ENCODE measurements at places on chromosomes 7 and 10.
A peak's percentile ranks its signal among the peaks of the same experiment; 100 is the strongest.

GRCh38 chr7:73811760-73812168 is 19.0 kb upstream of the CLDN4 start:
- no peak for DNase-seq

GRCh38 chr7:127845522-127846214 is 185.6 kb downstream of the LRRC4 start:
- peak; percentile 38 for DNase-seq

DNA sequence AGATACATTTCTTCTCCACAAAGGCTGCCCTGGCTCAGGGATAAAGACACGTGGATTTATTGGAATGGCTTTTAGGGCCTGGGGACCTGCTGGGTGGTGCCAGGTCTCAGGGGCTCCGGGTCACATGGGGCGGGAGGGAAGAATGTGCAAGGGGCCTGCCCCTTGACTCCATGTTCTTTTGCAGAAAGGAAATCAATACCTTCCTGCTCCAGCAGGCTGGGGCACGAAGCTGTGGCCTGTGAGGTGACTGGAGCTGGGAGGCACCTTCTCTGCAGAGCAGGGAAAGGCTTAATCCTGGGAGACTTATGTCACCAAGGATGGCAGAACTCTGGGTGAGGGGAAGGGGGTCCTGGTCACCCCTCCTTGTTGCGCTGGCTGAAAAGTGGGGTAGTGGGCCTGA is 42.3 kb upstream of the GNA12 start:
- DNase-seq, result no peak

DNA sequence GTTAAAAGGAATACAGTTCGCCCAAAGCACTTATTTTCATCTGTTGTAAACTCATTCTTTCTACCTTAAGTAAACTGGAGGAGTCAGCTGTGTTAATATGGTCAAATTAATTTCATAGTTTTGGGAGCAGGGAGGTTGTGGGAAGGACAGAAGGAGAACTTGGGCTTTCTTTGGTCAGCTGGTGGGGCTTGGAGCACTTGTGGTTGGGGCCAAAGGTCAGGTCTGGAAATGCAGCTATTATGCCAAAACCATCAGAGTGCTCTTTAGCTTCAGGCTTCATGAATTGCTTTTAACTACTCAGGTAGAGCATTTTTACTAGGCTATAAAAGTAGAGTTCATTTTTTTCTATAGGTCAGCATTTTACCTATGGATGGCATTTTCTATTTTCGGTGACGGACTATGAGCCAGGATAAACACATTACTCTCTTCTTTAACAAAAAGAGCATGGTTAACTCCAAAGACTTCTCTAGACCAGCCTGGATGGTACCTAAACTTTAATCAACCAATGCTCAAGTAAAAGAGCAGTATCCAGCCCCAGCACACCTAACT is 30.0 kb downstream of the STEAP4 start:
- DNase-seq, result no peak

- no peak for DNase-seq
These were observed 546.9 kb downstream of the TCERG1L start for GRCh38 chr10:130764651-130765050.

- no peak for DNase-seq
These were observed 528.8 kb downstream of the DNAJB6 start for GRCh38 chr7:157865351-157866165.

DNA sequence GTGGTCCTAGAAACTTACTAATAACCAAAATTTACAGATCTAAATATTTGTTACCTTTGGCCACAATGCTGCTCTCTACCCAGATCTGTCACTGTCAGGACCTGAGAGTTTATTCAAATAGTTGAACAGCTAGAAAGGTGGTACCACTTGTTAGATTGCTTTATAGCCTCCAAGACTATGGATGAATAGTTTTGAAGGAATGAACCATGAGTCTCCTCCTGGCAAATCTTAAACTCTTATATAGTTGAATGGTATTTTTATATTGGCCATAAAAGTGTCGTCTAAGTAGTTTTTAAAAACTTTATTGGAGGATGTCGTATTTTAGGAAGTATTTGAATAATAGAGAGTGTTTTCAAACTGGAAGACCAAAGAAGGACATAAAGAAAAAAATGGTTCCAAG is 178.7 kb downstream of the AHR start:
- DNase-seq, result no peak

- DNase-seq, result no peak
These were observed 606 bp downstream of the PALD1 start for GRCh38 chr10:70479165-70479581.

- no peak for DNase-seq
These were observed 1631.5 kb upstream of the LRRTM3 start for GRCh38 chr10:65294329-65294728.

DNA sequence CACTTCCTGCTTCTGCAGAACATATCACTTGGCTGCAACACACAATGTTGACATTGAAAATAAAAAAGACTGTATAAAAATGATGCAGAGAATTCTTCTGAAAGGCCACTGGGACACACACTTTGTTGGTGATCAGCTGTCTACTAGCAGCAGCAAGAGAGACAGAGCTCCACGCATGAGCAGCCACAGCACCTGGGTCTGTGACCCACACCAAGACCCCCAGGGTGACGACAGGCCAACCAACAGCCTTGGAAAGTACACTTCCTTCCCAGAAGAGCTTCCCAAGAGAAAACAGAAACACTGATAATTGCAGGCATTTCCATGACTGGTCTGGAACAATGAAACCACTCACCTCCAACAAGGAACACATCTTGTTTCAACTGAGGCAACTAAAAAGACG is 239.0 kb downstream of the DIP2C start:
- no peak for DNase-seq

DNA sequence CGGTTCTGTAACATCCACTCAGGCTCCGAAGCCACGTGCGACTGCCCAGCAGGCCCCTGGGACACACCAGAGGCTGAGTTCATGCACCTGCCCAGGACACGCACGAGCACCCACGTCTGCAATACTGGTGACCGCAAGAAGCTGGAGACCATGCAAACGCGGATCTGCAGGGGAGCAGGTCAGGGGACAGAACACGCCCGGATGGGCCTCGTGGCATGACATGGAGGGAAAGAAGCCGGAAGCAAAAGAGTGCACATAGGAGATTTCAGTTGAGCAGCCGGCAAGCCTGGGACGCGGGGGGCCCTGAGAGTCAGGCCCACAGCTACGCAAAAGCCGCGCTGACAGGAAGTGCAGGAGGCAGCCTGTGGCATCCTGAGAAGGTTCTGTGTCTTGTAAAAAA is 73.7 kb downstream of the FOXL3 start:
- DNase-seq, result no peak

DNA sequence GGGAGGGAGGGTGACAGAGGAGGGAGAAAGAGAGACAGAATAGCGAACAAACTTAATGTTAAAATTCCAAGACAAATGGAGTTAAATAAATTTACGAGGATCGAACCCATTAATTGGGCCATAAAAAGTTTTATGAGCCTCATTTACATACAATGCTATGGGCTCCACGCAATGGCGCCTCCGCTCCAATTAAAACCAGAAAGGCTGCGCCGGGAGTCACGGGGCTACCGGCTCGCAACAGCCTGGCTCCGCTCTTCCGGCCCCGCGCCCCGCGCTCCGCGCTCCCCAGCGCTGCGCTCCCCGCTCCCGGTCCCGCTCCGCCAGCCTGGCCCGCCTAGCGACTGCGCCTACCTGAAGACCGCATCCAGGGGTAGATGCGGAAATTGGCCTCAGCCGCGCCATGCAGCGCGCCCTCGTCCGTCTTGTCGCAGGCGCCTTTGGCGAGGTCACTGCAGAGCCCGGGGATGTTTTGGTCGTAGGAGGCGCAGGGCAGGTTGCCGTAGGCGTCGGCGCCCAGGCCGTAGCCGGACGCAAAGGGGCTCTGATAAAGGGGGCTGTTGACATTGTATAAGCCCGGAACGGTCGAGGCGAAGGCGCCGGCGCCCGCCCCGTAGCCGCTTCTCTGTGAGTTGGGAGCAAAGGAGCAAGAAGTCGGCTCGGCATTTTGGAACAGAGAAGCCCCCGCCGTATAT is 513 bp downstream of the HOXA7 start:
- DNase-seq, result no peak

DNA sequence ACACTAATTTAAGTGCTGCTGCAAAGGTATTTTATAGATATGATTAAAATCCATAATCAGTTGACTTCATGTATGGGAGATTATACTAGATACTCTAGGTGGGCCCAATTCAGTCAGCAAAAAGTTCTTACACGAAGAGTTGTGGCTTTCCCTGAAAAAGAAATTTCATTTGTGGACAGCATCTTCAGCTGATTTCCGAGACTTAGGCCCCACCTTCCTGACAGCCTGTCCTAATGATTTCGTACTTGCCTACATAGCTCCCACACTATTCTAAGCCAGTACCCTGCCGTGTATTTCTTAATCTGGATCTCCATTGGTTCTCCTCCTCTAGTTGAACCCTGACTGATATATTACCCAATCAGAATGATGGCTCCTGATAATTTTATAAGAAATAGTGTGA is 297.9 kb downstream of the EXOC4 start:
- DNase-seq, result no peak

- no peak for DNase-seq
These were observed 104.2 kb upstream of the CDCA7L start for GRCh38 chr7:22049766-22050500.

DNA sequence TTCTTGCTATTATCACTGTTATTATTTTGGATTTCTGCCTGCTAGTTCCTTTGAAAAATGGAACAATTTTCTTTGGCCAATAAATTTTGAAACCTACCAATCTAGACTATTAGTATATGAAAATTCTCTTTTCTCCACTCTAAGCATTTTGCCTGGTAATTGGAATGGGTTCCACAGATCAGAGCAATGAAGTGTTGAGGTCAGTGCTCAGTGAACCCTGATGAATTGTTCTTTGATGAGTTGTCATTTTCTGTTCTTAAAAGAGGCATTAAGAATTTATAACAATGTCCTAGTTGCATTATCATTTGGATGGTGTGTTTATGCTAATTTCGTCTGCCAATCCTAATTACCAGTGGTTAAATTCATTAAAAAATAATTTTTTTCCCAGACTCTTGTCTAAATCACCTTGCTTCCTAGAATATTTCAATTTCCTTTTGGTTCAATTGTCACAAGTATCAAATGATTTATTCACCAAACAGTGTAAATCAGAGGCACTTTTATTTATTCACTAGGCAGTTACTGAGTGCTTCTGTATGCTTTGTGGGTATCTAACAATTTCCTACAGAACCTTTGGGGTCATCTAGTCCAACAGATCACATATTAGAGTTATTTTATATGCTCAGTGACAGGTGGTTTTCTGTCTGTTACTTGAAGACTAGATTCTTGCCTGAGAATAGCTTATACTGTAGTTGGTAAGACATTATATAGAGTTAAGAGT is 239.0 kb downstream of the DNAJB9 start:
- no peak for DNase-seq

DNA sequence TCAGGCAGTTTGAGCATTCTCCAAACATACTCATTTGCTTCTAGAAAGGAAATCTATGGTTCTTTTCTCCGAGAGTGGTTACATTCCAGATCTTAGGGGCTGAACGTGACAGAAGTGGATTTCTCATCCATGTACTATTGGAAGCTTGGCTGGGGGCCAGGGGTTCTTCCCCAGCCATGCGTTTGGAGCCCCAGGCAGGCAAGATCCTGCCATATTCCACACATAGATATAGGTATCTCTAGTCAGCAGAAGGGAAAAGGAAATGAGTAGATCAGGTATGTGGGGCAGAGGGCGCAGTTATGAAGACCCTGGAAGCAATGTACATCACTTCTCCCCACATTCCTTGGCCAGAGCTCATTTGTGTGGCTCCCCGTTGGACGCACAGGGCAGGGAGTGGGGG is 299.8 kb downstream of the CCDC3 start:
- no peak for DNase-seq

- no peak for DNase-seq
These were observed 89.8 kb upstream of the PRPS1L1 start for GRCh38 chr7:18117482-18117881.

DNA sequence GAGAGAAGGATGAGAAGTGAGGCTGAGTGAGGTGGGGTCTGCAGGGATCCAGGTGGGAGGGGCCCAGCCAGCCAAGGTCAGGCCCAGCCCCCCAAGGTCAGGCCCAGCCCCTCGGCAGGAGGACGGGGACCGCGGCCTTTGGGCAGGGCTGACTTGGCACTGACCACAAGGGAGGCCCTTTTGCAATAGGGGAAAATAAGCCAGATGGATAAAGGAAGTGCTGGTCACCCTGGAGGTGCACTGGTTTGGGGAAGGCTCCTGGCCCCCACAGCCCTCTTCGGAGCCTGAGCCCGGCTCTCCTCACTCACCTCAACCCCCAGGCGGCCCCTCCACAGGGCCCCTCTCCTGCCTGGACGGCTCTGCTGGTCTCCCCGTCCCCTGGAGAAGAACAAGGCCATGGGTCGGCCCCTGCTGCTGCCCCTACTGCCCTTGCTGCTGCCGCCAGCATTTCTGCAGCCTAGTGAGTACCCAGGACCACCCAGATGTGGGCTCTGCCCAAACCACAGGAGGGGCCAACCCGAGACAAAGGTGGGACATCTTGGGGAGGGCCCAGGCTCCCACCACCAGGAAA is at the start of gene PILRA:
PILRA (plus strand) TSS at position 227 of the 571 bp plus-strand sequence; CDS start at position 397, 170 bp downstream.
- no peak for DNase-seq

DNA sequence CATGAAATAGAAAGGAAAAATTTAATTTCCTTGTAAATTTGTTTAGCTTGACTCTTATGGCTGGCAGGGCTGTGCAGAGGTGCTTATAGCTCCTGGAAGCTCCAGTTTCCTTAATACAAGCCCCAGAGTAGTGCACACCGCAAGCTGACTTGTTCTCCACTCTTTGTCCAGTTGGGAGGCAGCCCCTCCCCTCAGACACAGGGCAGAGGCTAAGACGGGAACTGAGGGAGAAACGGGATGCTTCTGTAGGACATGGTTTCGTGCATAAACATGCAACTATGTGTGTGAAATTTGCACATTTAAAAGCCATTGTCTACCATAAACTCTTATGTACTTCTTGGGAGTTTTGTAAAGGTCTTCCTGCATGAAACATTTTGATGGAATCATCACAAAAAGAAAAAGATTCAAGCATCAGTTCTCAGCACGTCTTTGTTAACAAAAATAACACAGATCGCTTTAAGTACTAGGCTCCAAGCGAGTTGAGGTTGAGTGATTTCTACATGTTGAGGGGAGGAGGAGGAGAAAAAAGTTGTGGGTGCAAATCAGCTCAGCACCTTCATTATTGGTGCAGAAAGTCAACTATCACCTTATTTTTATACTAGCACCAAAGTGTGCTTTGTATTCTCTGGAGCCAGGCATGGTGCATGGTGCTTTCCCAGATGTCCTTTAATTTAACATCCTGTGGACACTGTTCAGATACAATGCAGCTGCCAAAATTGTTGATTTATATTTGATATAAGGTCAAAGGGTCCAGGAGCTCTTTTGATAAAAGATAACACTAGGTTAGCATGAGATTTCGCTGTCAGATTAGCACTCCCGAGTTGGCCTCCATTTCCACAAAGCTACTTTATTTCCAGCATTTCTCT is 124.5 kb downstream of the CHN2 start:
- DNase-seq, result no peak

Measured in retinal pigment epithelial cell (primary cell).